ENCODE measurements at places on chromosomes 6 and 20. TPM values are rescaled to one million over a fixed set of nuclear protein-coding genes. Genes with fewer than 3 reads are reported as not detected.
A peak's percentile ranks its signal among the peaks of the same experiment; 100 is the strongest.

Gene EYS
- not detected for total RNA-seq

Gene PRL
- total RNA-seq, result not detected

Gene TBXT
- not detected for total RNA-seq

DNA sequence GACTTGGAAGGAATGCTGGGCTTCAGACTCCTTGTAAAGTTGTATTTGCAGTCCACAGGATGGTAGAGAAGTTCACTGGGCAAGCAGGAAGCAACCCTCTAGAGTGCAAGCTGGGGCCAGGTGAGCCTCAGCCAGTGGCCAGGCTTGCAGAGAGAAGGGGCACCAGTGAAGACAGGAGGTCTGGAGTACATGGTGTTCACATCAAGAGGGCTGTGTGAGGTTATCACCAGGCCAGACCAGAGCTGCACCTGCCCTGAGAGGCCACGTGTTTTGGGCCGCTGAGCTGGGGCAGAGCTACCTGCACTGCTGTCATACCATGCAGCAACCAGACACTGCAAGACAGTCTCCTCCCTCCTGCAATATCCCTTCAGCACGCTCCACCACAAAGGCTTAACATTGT lies 79.0 kb downstream of the SH3BGRL2 start:
- no peaks in the 10 kb centered on the region for H3K36me3 ChIP-seq
- H3K27me3 ChIP-seq, result no peaks in the 10 kb centered on the region
- no peak for DNase-seq
- no peaks in the 10 kb centered on the region for H3K4me1 ChIP-seq

DNA sequence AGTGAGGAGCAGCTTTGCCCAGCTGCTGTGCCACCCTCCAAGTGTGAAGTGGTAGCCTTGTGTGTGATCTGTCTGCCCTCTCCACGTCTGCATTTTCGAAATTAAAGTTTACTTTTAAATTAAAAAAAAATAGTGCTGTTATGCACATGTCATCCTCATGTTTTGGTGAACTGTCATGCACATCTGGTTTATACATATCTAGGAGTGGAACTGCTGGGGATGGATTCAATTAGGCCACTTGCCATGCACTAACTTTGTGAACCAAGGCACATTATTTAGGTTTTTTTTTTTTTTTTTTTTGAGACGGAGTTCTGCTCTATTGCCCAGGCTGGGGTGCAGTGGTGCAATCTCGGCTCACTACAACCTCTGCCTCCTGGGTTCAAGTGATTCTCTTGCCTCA lies 3.6 kb downstream of the GTSF1L start:
- no peak overlapping the region for H3K27ac ChIP-seq
- H3K4me3 ChIP-seq, result no peak overlapping the region
- no peaks in the 10 kb centered on the region for H3K4me1 ChIP-seq
- H3K27me3 ChIP-seq, result no peaks in the 10 kb centered on the region
- no peaks in the 10 kb centered on the region for H3K36me3 ChIP-seq
- DNase-seq, result no peak

GRCh38 chr6:36050947-36051710 lies 23.5 kb downstream of the MAPK14 start:
- no peak for DNase-seq
- H3K36me3 ChIP-seq, result no peaks in the 10 kb centered on the region
- no peak overlapping the region for H3K4me3 ChIP-seq
- H3K27ac ChIP-seq, result no peak overlapping the region
- H3K4me1 ChIP-seq, result peaks cover 54% of the 10 kb centered on the region

GRCh38 chr6:169163411-169163901 lies 90.2 kb downstream of the THBS2 start:
- no peaks in the 10 kb centered on the region for H3K36me3 ChIP-seq
- H3K27me3 ChIP-seq, result no peaks in the 10 kb centered on the region
- DNase-seq, result no peak
- H3K4me3 ChIP-seq, result no peak overlapping the region

DNA sequence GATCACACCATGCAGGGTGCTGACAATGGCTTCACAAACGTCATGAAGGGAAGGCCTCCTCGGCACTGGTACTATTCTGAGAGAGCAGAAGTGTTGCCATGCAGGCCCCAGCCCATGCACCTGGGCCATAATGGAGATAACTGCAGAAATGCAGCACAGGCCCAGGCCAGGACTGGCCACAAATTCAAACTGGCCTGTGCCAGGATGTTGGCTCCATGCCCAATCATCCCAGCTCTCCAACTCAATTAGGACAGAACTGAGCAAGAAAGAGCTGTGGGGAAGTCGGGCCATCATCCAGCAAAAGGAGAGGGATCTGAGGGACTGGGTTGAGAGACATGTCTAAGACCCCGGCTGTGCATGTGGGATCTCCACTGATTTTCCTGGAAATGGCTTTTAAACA lies 48.9 kb upstream of the SYNDIG1 start:
- no peak overlapping the region for H3K4me3 ChIP-seq
- H3K36me3 ChIP-seq, result no peaks in the 10 kb centered on the region
- no peak overlapping the region for H3K27ac ChIP-seq
- DNase-seq, result no peak

DNA sequence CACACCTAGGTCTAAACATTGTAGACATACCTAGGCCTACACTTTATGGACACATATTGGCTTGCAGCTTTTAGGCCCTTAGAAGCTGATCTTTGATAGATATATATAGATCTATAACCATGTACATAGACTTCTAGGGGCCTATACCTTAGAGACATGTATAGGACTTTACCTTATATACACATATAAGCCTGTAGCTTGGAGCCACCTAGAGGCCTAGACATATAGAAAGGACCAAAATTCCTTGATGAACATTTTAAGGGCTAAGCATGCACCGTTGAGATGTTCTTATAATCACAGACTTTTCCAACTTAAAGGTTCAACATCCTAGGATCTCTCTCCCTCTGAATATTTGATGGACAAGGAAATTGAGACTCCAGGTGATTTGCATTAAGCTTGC lies 371.7 kb upstream of the SASH1 start:
- no peak overlapping the region for H3K4me3 ChIP-seq
- H3K27ac ChIP-seq, result no peak overlapping the region
- H3K27me3 ChIP-seq, result no peaks in the 10 kb centered on the region
- no peaks in the 10 kb centered on the region for H3K36me3 ChIP-seq
- H3K4me1 ChIP-seq, result no peaks in the 10 kb centered on the region

DNA sequence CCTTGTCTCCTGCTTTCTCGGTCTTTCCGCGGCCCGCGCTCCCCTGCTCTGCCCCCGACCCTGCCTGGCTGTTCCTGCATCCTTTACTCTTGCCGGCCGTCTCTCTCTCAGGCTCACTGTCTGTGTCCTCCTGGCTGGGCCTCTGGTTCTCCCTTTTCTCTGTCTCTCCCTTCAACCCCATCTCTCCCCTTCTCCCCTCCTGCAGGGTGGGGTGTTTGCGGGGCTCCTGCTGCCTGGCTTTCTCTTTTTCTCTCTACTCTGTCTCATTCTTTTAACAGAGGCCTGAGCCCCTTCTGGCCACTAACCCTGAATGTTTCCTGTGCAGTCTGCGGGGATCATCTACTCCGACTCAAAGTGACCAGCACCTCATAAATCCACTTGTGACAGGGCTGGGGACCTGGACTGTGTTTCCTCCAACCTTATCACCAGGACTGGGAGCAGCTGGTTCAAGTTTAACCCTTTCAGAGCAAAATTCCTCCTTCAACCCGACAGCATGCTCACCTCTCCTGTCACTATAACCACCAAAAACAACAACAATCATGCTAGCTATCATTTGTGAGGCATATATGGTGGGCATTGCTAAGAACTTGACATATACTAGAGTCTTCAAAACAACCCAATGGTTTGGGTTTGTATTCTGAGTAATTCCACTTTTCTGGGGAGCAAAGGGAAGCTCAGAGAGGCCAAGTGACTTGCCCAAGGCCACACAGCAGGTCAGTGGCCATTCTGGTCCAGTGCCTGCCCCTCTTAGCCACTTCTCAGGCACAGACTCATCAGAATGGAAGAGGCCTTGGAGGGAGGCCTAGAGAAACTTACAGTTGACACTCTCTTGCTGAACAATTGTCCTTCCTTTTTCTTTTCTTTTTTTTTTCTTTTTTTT lies 811 bp upstream of the RSPO4 start:
- no peak overlapping the region for H3K27ac ChIP-seq
- no peaks in the 10 kb centered on the region for H3K4me1 ChIP-seq
- H3K4me3 ChIP-seq, result no peak overlapping the region

- H3K27me3 ChIP-seq, result no peaks in the 10 kb centered on the region
- peaks cover 29% of the 10 kb centered on the region for H3K36me3 ChIP-seq
- H3K4me3 ChIP-seq, result no peak overlapping the region
- no peak overlapping the region for H3K27ac ChIP-seq
Observed at GRCh38 chr6:15523679-15524630, 138.9 kb downstream of the DTNBP1 start.

DNA sequence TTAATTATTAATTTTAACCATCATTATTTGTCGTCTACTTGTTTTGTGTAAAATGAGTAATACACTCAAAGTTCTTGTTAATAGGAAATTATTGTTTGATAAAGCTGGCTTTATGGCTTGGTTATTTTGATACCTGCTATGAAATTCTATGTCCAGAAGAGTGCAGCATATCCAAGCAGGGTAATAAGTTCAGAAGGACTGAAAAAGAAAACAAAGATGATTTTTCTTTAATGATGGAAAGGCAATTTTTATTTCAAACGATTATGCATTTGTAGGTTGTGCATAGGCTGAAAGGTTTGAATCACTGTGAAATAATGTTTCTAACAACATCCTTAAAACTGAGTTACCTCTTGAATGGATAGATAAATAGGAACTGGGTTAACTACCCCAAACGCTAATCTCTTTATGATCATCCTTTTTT lies 1.4 kb upstream of the MAN1A1 start:
- H3K4me3 ChIP-seq, result peak overlapping the region; percentile 98
- no peaks in the 10 kb centered on the region for H3K27me3 ChIP-seq

DNA sequence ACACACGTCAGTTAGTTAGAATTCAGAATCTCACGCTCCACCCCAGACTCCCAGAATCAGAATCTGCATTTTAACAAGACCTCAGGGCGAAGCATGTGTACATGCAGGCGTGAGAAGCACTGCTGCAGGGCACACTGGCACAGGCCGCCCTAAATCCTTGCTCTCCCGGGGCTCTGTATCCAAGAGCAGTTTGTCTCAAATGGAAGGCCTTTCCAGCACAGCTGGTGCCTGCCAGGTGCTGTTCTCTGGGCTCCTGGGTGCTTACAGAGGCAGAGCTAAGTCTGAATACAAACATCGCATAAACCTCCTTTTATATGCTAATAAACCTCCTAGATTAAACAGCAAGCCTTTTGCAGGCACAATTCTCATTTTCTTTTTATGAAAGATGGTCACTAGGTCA lies 119.1 kb upstream of the CD93 start:
- H3K27me3 ChIP-seq, result no peaks in the 10 kb centered on the region
- no peak for DNase-seq
- no peak overlapping the region for H3K4me3 ChIP-seq
- peak overlapping the region; percentile 80 for H3K27ac ChIP-seq
- no peaks in the 10 kb centered on the region for H3K36me3 ChIP-seq
- H3K4me1 ChIP-seq, result peaks cover 5% of the 10 kb centered on the region

DNA sequence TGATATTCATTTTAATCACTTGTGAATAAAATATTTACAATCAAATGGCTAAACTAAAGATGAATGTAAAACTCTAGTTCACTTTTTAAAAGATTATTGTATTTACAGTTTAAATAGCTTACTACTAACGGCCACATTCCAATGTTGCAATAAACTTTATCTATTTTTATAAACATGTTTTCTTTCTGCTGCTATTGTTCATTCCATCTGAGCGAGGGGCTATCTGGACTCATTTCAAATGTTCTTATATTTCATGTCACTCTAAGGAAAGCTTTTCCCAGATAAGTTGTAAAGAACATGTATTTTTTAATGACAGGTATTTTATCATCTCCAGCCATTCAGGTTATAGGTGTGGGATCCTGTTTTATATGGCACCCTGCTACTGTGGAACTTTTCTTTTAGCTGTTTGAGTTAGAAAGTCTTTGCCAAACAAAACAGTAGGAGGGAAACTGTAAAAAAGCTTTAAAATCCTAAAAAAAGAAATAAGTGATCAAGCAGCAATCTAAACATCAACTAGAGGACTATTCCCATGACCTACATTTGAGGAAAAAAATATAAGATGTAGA lies 42.5 kb downstream of the HMGCLL1 start:
- H3K36me3 ChIP-seq, result no peaks in the 10 kb centered on the region
- H3K27me3 ChIP-seq, result no peaks in the 10 kb centered on the region
- DNase-seq, result no peak
- no peak overlapping the region for H3K4me3 ChIP-seq

- H3K27me3 ChIP-seq, result no peaks in the 10 kb centered on the region
Observed at GRCh38 chr20:28616354-28616753, 2641.1 kb upstream of the DEFB115 start.

- H3K36me3 ChIP-seq, result no peaks in the 10 kb centered on the region
- no peaks in the 10 kb centered on the region for H3K27me3 ChIP-seq
- no peaks in the 10 kb centered on the region for H3K4me1 ChIP-seq
Observed at GRCh38 chr20:59246691-59247400, 53.6 kb upstream of the EDN3 start.

DNA sequence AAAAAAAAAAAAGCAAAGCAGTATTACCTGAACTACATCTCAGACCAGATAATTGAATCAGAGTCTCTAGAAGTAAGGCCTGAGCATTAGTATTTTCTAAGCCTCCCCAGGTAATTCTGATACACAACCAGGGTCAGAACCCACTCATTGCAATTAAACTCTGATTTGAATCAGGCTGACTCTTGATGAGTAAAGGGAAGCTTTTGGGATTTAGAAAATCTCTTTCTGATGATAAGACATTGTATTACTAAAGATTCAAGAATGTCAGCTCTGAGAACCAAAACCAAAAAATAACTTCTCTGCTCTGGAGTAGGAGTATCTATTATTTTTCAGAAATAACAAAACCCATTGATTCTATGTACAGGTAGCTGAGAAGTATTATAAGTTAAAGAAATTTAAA lies 100.1 kb upstream of the COL21A1 start:
- H3K4me1 ChIP-seq, result no peaks in the 10 kb centered on the region
- H3K27ac ChIP-seq, result no peak overlapping the region
- H3K36me3 ChIP-seq, result no peaks in the 10 kb centered on the region
- no peaks in the 10 kb centered on the region for H3K27me3 ChIP-seq
- no peak overlapping the region for H3K4me3 ChIP-seq

GRCh38 chr6:137705160-137706082 lies 161.6 kb upstream of the TNFAIP3 start:
- no peaks in the 10 kb centered on the region for H3K27me3 ChIP-seq
- H3K36me3 ChIP-seq, result no peaks in the 10 kb centered on the region
- H3K4me1 ChIP-seq, result no peaks in the 10 kb centered on the region
- H3K27ac ChIP-seq, result no peak overlapping the region
- no peak for DNase-seq

- no peaks in the 10 kb centered on the region for H3K27me3 ChIP-seq
- H3K27ac ChIP-seq, result peak overlapping the region; percentile 43
- peak overlapping the region; percentile 51 for H3K4me3 ChIP-seq
- no peaks in the 10 kb centered on the region for H3K36me3 ChIP-seq
- H3K4me1 ChIP-seq, result peaks cover 30% of the 10 kb centered on the region
- no peak for DNase-seq
Observed at GRCh38 chr6:125316621-125317020, 14.9 kb upstream of the HDDC2 start.

- H3K36me3 ChIP-seq, result no peaks in the 10 kb centered on the region
- H3K4me3 ChIP-seq, result no peak overlapping the region
- no peak for DNase-seq
- H3K4me1 ChIP-seq, result no peaks in the 10 kb centered on the region
- no peaks in the 10 kb centered on the region for H3K27me3 ChIP-seq
- H3K27ac ChIP-seq, result no peak overlapping the region
Observed at GRCh38 chr20:34627458-34627857, 49.4 kb downstream of the PIGU start.

- H3K4me1 ChIP-seq, result no peaks in the 10 kb centered on the region
- H3K4me3 ChIP-seq, result no peak overlapping the region
- no peak for DNase-seq
- no peaks in the 10 kb centered on the region for H3K27me3 ChIP-seq
Observed at GRCh38 chr20:62511300-62511914, 35.6 kb upstream of the GATA5 start.

- no peaks in the 10 kb centered on the region for H3K36me3 ChIP-seq
- peak overlapping the region; percentile 74 for H3K4me3 ChIP-seq
- no peaks in the 10 kb centered on the region for H3K27me3 ChIP-seq
- H3K27ac ChIP-seq, result no peak overlapping the region
- no peak for DNase-seq
Observed at GRCh38 chr20:46894971-46895905, 595 bp downstream of the EYA2 start.
